ENCODE measurements at places on chromosomes 5 and 9.

DNA sequence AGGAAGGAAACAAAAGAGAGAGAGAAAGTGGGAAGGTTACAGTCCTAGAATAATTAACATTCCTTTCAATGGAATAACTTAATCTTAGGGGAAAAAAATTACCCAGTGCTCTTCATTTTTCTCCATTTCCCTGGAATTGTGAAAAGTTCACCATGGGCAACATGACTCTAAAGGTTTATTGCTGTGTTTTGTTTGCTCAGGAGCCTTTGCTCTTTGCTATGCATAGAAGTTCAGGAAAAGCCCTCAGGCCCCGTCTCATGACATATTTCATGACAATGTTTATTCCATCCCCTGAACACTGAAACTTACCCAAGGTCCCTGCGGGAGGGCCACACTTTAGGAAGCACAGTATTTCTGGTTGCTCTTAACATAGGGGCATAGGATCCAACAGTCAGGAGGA is 9.8 kb upstream of the CTSL start:
- no peak for DNase-seq

DNA sequence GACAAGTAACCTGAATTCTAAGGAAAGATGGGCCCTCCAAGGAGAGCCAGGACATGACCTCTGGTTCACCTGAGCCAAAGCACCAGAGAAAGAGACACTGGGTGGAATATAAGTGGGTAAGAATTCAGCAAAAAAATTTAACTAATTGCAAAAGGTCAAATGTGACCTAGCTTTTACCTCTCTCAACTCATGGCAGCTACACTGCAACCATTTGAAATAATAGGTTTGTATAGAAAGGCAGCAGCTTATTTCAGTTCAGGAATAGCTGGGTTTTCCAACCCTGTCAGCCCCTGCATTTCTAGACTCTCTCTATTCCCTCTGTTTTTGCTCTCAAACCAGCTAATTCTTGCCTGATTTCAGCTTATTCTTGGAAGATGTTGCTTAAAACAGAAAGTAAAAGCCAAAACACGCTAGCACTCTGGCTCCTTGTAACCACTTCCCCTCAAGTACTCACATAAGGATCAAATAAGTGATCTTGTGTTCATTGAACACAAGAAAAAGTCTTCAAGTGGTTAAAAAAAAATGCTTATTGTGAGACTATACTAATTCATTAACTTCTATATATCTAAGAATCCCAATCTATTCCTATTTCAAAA is 101.1 kb upstream of the NR4A3 start:
- no peak for DNase-seq

DNA sequence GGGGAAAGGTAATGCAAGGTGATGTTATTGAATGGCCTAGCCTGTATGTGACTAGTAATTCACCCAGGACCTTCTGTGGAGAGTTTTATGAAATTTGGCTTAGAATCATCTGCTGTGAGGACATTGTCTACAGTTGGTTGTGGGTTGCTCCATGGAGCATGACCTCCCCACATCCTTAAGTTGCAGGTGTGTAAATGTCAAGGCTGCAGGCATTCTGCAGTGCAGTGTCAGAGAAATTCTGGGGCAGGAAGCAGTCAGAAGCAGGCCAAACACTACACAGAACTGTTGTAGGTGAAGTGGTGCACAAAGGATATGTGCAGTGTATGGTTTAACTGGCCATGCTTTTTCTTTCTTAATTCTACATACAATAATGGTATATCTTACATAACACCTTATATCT is 588.3 kb downstream of the EBF1 start:
- DNase-seq, result no peak

- DNase-seq, result no peak
These were observed 47.4 kb downstream of the CYSTM1 start for GRCh38 chr5:140222416-140222815.

- DNase-seq, result no peak
These were observed 533.2 kb upstream of the SEMA6A start for GRCh38 chr5:117107859-117108258.

- no peak for DNase-seq
These were observed 6.2 kb upstream of the ORM1 start for GRCh38 chr9:114316605-114317230.

DNA sequence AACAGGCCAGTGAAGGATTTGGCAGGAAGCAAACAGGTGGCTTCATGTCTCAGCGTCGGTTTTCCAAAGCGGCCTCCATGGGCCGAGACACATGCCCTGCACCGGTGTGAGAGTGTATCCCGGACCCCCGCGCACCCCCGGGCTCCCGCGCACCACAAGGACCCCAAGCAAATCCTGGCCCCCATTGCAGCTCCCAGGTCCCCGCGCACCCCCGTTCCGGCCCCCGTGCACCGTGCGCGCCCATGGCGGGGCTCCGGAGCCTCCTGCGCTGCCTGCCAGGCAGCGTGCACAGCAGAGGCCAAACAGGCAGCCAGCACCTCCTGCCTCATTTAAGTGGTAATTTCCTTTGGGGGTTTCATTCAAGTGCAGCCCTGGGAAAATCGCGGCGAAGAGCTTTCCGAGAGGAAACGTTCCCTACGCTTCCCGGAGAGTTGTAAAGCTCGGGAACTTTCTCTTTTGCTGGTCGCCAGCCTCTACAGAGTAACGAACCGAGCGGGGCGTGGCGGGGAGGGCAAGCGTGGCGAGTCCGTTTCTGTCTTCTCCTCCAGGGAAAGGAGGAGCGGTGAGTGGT is 145.5 kb upstream of the SLC24A2 start:
- no peak for DNase-seq

DNA sequence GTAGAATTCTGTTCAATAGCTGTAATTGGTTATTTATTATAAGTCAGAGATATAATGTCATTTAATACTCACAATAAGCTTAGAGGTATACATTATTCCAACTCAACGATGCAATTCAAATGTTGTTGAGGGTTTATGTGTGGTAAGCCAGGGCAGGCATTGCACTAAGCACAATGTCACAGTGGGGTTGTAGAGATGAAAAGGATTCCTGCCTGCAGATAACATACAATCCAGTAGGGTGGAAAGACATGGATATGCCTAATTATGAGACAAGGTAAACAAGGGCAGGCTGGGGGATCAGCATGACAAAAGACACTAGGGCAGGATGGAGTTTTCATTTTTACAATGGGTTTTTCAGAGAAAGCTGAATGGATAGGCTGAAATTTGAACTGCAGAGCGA is 98.7 kb upstream of the PALM2AKAP2 start:
- DNase-seq, result no peak

GRCh38 chr5:97163360-97163764 is 19.7 kb downstream of the RIOK2 start:
- DNase-seq, result no peak

- DNase-seq, result no peak
These were observed 45.7 kb upstream of the IRX2 start for GRCh38 chr5:2797160-2797559.

- DNase-seq, result peak; percentile 12
These were observed 3.0 kb upstream of the FAM13B start for GRCh38 chr5:138035605-138036537.

DNA sequence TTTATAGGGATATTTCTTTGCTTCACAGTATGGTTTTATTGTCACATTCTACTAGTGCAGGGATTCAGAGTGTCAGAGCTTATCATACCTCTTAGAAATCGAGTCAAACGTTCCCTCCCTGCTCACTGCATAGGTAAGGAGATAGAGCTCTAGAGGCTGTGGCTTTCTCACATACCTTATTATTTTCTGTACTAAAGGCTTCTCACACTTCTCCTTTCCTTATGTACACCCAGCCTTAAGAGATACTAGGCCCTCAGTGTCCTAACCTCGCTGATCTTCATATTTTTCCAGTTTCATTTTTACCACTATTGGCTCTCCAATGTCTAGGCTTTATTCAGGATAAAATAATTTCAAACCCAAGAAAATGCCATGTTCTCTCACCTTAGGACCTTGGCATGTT is 297.3 kb upstream of the RIOK2 start:
- no peak for DNase-seq

DNA sequence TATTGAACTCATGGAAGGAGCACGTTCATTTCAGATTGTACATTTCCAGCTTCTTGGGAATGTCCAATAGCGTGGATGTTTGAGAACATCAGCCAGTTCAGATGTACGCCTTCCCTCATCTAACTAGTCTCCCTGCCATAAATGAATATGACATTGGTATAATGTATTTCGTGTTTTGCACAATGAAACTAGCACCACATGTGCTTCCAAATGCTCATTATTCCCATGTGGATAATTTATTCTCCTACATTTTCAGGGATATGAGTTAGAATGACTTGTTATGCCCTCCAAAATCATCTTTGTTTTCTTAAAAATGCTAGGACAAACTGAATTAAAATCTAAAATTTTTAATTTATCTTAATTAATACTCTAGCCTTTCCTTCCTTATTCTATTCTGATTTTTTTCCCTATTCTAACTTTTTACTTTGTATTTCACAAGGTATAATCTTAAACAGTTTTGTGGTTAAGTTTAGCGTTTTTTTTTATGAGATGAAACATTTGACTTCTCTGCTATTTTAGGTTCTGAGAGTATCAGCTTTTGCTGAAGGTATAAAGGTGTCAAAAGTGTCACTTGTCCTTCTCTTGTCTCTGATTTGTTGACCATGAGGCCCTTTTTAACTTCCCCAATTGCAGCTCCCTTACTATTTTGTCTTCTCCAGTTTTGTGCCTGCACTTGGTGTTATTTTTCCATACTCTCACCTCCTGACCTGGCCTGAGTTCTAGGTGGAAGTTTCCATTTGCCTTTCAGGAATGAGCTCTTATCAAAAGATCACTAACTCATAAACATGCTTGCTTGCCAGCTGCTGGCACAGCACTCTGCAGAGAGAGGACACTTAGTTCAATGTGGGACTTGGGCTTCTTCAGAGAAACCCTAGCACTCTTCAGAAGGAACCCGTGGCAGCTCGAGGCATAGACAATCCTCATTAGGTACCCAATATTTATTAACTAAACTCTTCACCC is 106.8 kb downstream of the FRMD3 start:
- no peak for DNase-seq

DNA sequence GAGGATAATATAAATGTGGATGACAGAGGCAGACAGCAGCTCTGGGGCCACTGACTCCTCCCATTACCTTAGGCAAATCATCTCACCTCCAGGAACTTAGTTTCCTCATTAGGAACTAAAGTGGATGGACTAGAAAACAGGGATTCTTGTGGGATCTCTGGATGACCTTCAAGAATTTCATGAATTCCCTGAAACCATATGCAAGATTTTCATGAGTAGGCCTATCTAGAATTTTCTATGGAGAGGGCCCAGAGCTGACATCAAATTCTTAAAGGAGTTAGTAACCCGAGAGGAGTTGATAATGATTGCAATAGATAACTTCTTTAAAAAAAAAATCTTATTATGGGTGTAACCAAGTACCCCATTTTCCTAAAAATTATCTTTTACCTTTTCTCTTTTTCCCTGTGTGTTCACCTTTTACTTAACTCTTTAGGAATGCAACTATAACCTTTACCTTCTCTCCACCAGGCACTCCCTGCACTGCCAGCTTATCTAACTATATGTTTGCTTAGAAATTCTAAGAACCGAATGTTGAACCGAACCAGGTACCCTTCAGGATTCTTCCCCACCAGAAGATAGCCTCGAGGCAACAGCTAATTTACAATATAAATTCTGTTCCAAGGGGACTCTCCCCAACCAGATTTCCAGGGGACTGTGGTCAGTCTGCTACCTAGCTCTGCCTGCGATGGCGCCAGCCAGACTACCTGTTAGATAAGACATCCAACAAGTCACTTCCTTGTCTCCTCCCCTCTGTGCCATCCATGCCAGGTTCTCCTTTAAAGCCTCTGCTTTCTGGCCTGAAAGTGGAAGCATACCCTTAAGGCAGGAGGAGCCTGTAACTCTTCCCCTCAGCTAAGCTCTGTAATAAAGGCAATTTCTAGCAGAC is 86.0 kb downstream of the GCNT4 start:
- no peak for DNase-seq

GRCh38 chr5:58148254-58148775 is 311.6 kb downstream of the PLK2 start:
- DNase-seq, result no peak

- no peak for DNase-seq
These were observed 58.5 kb downstream of the GGTA1 start for GRCh38 chr9:121441165-121441564.

- no peak for DNase-seq
These were observed 250.9 kb upstream of the DAB2 start for GRCh38 chr5:39675676-39676075.

GRCh38 chr9:534886-535285 is 306.6 kb upstream of the DMRT1 start:
- DNase-seq, result no peak

GRCh38 chr9:110197330-110198187 is 10.4 kb downstream of the C9orf152 start:
- no peak for DNase-seq

DNA sequence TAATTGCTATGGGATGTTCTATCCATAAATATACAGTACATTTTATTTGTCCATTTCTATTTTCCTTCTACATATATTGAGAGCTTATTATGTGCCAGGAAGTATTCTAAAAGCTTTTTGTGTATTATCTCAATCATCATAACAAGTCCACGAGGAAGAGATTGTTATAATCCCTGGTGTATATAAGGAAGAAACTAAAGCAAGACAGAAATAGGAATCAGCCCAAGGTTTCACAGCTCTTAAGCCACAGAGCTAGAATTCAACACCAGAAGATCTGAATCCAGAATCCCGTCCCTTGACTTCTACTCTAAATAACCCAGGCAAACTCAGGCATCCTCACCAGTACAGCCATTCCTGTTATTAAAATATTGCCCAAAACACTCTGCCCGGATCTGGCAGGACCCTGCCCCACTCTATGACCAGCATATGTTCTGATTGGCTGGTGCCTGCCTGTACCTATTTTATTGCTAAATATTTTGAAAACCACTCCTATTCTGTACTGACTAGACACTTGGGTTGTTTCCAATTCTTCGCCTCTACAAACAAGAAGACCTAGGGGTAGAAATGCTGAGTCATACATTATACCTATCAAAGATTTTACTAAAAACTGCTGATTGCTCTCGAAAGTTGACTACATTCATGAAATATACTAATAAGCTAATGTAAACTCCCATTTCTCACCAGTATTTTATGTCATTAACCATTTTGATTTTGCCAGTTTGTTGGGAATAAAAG is 297.4 kb downstream of the ENC1 start:
- DNase-seq, result no peak

GRCh38 chr9:97874624-97875023 is 21.6 kb downstream of the FOXE1 start:
- DNase-seq, result no peak

DNA sequence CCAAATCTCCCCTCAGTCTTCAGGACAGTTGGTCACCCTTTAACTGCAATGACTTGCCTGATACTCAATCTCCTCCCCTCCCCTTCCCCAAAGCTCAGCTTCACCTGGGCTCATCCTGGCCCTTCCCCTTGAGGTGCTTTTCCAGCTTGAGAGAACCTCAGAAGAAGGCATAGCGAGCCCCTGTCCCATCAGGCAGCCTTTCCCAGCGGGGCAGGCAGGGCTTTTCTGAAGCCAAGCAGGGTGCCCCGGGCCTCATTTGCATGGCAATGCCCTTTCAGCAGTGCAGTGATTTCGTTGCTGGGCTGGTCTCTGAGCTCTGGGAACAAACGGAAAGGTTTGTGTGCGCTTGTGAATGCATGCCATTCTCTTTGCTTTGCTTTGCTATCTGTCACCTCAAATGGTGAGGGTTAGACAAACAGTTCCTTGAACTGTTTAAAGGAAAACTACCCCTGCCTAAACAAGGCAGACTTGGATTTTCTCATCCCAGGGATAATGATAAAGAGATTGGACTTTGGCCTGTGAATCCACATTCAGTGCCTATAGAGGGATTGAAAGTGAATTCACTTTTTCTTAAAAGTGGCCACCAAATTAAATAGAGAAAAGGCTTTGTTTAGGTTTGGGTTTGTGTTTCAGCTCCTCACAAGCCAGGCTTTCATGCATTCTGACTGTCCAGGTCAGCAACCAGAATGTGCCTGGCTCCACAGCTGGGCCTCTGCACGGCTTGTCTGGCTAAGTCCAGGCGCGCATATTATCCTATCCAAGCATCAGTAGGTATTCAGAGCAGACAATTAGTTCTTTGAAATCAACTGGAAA is 165.3 kb downstream of the ZNF608 start:
- DNase-seq, result no peak
